NCI-H2227 treated with DMSO at 0.1 percent for 48 hours (cell line): ENCODE measurements at places on chromosomes 11 and 22.

DNA sequence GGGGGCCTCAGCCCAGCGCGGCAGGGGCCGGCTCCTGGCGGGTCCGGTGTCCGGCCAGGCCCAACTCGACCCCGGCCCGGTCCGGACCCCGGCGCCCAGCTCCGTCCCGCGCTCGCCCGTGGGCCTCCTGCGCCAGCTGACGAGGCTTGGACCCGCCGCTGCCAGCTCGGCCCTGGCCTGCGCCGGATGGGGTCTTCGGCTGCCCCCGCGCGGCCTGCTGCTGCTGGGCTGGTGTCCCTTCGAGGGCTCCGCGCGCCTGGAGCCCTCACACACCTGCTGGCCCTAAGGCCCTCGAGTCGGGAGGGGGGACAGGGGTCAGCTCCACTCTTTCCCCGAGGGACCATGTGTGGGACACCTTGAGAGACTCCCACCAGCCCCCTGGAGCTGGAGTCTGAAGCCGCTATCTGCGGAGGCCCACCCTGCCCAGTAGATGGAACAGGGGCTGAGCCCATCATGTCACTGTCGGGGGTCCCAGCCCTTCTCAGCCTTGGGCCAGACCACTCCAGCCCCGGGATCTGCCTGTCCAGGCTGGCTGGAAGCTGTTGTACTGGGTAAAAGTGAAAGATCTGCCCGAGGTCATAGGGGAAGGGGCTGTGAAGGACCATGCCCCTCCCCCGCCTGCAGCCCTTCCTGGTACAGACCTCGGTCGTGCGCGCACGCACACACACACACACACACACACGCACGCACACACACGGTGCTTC is 768 bp upstream of the CDKN1C start:
- no peak for DNase-seq

GRCh38 chr11:132658004-132658403 is 874.3 kb downstream of the OPCML start:
- no peak for DNase-seq

DNA sequence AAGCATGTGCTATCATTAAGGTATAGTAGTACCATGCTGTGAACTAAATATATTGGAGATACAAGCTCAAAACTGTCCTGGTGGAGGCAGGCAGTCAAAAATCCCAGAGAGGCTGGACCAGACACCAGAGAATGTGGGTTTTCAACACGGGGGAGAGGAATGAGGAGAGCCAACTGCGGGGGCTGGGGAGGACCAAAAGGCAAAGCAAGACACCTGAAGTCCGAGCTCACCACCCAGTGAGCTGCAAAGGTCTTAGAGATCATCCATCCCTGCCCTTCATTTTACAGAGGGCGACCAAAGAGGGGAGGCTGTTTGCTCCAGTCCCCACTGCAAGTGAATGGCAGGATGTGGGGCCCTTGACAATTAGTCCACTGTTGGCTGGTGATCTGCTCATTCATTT is 10.0 kb downstream of the RIBC2 start:
- no peak for DNase-seq

DNA sequence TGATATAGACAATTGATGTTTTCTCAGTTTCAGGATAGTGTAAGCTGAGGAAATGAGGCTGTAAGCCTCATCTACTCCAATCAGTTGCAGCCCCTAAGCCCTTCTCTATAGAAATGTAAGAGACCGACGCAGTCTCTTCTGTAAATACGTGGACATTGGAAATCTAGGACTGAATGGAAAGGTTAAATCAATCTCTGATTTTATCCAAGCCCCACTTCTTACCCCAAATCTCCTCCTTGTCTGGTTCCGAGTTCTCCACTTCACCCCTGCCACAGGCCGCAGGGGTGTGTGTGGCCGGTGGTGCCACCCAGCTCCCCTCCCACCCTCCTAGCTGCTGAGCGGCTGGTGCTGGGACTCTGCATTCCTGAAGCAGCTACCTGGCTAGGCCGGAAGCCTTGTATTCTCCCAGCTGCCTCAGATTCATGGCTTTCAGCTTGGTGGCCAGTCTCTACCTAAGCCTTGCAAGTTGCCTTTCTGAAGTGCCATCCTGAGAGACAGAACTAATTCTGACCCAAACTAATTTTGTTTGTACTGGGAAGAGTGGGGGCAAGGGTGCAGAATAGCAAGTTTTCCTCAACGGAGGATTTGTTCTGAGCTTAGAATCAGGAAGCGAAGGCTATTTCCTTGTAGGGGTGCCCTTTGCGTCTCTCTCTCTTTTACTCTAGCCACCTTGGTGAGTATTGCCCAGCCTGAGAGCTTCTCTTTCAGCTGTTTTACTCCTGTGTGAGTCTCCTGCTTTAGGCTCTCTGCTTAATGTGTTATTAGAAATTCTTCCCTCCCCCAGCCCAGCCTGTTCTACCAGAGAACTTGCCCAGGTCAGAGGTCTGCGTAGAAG is 749 bp downstream of the VWA5A start:
- DNase-seq = no peak

- DNase-seq = no peak
Measured at GRCh38 chr11:128711136-128711535, 17.3 kb downstream of the FLI1 start.

GRCh38 chr11:19448651-19449050 is 207.9 kb upstream of the E2F8 start:
- no peak for DNase-seq

DNA sequence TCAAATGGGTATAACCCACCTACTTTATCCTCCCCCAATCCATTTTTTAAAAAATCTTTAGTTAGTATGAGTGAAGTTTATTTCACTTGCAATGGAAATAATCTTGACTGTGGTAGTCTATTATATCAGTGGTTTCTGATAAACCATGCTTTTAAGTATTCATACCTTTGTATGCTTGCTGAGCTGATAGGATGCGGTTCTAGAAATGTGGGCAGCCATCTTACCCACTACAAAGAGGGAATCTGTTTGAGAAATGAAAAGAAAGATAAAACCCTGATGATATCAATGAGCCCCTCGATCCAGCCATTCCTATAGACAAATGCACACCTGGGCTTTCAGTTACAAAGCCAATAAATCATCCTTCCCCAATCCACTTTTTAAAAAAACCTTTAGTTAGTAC is 13.8 kb upstream of the PVALB start:
- DNase-seq = no peak

DNA sequence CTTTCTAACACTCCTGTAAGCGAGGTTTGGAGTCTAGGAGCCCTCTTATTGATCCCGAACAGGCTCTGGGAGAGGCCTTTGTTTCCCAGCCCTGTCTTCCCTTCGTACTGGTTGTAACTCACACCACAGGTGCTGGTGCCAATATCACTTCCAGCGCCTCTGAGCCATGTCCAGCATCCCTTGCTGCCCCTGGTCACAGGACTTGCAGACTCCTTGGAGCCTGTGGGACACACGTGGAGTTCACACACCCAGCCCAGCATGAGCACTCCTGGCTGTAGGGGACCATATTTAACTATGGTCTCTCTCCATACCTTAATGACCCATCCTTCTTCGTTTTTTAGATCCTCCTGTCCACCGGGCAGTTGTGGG is 2.2 kb downstream of the ZBTB16 start:
- DNase-seq = peak; percentile 26

DNA sequence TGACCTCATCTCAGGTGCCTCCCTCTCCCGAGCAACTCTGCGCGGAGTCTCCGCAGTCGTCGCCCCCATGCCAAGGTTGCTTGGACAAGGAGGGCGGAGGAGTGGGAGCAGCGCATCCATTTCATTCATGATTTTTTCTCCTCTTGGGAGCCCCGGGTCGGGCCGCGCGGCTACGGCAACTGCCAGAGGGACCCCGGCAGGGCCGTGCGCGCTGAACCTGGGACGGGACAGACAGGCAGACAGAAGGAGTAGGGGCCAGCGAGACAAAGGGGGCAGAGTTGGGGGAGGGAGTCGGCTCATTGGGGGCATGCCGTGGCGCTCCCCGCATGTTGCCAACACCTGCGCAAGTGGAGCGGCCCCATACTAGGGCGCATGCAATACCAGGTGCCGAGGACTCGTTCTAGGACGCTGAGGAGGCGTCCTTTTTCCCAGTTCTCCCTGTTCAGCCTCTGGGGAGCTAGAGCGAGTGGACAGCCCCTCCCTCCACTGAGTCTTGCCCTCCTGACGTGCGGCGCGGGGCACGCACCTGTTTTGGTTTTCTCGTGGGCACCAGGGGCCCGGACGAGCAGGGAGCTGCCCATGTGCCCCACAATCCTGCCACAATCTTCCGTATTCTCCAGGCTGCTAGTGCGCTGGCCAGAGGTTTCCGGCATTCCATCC is 501 bp upstream of the PTPN5 start:
- DNase-seq = no peak

GRCh38 chr11:102226702-102227490 is 90.4 kb upstream of the BIRC3 start:
- no peak for DNase-seq

DNA sequence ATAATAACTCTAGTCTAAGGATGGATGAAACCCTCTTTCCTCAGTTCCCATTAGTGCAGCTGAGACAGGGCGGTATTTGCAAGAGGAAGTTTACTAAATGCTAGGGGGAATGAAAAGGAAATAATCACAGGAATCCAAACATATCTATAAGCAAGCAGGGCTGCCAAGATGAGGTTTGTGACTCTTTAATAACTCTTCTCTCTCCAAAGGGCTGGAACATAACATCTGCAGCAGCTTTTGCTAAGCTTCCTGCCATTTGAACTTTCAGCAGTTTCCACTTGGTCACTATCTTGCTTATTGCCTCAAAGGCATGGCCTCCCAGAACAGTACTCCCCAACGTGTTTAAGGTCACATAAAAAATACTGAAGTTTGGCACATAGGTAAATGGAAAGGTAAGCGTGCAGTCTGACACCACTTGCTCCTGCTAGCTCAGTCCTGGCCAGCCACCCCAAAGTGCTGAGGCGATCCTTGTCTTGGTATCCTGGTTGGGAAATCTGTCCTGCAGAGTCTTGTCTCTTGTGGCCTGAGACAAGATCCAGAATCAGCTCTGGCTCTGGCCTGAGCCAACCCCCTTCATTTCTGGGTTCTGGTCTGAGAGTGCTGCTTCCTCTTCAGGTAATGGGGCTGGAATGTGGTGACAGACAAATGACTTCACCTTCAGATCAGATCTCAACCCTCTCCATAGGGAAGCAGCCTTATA is 81.8 kb downstream of the KCNC1 start:
- no peak for DNase-seq

GRCh38 chr11:100932474-100933100 is 197.0 kb downstream of the PGR start:
- no peak for DNase-seq

DNA sequence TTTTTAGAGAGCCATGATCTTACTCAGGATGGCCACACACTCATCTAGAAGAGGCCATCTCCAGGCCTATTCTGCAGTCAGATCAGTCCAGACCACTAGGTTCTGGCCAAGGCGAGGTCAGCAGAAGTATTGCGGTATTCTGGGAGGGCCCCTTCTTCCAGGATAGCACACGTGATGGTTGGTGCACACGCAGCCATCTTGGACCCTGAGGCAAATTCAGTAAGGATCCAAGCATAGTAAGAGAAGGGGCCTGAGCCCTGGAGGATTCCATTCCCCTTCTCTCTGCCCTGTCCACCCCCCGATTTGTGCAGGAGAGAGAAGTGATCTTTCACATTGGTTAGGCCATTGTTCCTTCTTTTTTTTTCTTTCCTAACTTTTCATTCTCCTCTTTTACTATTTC is 957.9 kb downstream of the BRD1 start:
- no peak for DNase-seq

GRCh38 chr11:119100246-119100970 is 1.2 kb downstream of the DPAGT1 start:
- no peak for DNase-seq

DNA sequence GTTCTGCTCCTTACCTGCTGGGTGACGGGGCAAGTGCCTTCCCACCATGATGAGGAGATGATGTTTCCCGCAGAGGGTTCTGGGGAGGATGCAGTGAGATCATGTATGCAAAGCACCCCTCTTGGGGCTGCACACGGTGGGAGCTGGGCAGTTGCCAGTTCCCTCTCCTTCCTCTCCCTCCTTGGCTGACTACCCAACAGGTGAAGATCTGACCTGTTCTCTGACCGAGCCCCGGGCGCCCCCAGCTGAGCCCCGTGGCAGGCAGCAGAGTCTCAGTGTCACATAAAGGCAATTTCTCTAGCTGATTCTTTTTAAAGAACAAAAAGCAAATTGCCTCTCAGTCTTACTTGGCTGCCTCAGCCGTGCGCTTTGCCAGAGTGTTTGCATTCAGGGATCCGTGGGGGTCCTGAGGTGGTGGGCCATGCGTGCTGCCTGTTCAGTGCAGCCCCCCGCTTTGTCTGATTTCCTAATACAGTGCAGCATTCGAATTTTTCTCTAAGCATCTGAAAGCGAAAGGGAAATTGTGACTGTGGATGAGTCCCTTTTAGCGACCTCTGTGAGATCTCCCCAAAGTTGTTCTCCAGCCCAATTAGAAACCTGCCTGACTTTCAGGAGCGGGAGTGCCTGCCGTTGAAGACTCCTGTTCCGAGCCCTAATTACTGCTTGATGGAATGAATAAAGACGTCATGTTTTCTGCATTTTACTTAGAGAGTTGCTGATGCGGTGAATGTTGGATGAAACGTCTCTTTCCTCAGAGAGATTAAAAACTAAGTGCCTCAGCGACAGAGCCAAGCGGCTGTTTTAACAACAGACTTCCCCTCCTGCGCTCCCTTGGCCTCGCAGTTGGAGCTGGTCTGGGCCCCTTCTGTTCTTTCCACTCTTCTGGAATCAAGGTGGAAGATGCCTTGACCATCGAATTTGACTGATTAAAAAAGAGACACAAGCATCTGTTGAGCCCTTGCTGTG is 86.0 kb downstream of the GRIK4 start:
- DNase-seq = no peak

- DNase-seq = peak; percentile 71
Measured at GRCh38 chr11:35391922-35392688, 27.3 kb downstream of the SLC1A2 start.
